ENCODE measurements at places on chromosomes 11 and 22.
A peak's percentile ranks its signal among the peaks of the same experiment; 100 is the strongest.

DNA sequence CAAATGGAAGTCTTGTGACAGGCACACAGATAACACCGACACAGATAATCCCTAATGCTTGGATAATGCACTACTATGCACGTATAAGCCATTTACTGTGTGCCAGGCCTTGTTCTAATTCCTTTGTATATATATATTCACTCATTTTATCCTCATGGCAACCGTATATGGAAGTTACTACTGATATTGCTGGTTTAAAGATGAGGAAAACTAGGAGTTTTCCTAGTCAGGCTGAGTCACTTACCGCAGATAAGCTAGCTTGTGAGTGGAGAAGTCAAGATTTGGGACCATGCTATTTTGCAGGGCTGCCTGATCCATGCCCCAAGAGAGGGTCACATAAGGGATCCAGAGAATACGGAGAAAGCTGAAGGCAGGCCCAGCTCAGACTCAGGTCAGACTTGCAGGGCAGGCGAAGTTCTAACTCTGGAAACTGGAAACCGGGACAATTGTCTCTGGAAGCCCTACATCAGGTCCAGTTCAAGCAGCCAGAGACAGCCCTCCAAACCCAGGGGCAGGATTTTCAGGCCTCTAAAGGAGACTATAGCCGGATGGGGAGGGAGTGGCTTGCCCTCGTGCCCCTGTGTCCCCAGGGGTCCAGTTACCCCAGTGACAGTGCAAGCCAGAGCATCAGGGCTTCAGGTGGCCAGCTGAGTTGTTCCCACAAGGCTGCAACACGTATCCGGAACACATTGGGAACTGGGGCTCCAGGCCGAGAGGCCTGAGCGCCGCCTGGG lies 534.8 kb downstream of the INSC start:
- DNase-seq = no peak

- no peak for DNase-seq
Observed at GRCh38 chr11:69551963-69552362, 70.5 kb downstream of the LINC01488 start.

GRCh38 chr11:121665206-121665838 lies 212.6 kb upstream of the SORL1-AS1 start:
- DNase-seq = no peak

DNA sequence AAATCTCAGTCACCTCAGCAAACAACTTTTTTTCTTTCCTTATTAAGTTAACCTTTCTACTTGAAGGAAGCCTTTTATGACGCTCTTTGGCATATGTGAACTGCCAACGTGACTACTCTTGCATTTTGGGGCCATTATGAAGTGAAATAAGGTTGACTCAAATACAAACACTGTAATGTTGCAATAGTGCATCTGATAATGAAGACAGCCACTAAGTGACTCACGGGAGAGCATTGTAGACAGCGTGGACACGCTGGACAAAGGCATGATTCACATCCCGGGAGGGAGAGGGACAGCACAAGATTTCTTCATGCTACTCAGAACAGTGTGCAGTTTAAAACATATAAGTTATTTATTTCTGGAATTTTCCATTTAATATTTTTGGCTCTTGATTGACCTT lies 560.8 kb downstream of the ETS1 start:
- DNase-seq = no peak

- DNase-seq = no peak
Observed at GRCh38 chr11:83132191-83132590, 24.7 kb upstream of the PCF11 start.

DNA sequence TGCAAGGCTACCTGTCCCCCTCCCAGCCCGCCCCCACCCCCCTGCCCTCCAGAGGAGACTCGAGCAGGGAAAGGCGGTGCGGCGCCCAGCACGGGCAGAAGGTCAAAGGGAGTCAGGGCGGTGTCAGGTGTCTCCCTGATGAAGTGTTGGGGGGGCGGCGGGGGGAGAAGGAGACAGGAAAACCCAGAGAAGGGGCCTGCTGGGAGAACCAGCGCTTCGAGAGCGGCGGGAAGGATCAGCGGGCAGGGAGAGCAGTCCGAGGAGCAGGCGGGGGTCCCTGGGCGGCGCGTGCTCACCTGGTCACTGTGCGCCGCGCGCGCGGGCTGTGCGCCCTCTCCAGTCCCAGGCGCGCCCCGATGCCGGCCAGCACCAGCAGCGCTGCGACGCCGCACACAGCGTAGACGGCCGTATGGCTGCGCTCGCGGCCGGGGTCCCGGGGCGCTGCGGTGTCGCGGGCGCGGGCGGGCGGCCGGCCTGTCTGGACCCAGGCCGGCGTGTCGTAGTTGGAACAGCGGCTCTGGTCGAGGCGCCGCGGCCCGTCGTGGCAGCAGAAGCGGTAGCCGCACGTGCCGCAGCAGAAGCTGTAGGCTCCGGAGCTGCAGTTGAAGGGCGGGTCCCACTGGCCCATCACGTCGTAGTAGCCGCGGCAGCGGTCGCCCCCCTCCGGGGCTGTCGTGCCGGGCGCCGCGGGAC lies 886 bp downstream of the SHISA8 start:
- no peak for DNase-seq

GRCh38 chr11:81241672-81242275 lies 1491.9 kb downstream of the FAM181B start:
- no peak for DNase-seq

DNA sequence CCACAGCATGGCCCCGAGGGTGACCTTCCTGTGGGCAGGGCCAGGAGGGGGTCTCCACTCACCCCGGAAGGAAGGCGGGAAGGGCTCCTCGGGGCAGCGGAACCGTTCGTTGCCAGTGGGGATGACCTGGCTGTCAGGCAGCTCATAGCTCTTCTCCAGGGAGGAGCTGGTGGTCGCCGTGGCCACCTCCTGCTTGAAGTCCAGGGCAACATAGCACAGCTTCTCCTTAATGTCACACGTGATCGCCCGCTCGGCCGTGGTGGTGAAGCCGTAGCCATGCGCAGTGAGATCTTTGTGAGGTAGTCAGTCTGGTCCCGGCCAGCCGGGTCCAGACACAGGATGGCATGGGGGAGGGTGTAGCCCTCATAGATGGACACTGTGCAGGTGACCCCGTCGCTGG lies 31.5 kb upstream of the SYT8 start:
- no peak for DNase-seq

GRCh38 chr11:134849833-134850232 lies 437.8 kb upstream of the B3GAT1 start:
- DNase-seq = no peak

- DNase-seq = no peak
Observed at GRCh38 chr11:113725407-113725806, 19.3 kb upstream of the TMPRSS5 start.

DNA sequence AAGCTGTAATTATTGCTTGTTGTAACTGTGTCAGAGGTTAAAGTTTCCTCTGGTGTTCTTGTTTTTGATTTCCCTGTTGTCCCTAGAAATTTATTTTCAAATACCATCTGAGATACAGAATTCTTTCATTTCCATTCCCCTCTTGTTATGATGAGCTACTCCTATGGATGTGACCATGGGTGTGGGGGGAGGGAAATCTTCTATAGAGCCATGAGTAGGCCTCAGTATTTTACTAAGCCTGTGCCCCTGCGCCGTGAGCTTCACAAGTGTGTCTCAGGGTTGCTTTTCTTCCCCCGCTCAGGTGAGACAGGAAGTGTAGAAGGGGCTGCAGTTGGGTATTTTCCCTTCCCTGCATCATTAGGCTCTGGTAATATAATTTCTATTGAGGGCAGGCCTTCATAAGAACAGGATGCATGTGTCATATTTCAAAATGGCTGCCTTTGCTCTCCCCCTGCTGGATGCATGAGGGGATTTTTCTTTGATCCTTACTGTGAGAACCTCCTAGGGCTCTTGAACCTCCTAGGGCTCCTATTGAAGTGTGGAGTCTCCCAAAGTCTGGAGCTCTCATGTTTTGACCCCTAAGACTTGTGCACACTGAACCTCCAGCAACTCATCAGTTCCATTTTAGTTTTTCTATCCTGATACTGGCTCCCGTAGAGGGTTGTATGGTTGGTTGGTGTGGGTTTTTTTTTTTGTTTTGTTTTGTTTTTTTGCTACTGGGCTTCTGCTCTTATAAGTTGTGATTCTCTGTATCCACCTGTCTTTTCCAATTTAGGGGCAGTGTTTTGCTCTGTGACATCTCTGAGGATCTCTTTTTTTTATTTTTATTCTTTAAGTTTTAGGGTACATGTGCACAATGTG lies 658.2 kb downstream of the NTM start:
- DNase-seq = peak; percentile 2

GRCh38 chr11:118194835-118195627 lies 18.6 kb upstream of the SCN2B start:
- DNase-seq = no peak

DNA sequence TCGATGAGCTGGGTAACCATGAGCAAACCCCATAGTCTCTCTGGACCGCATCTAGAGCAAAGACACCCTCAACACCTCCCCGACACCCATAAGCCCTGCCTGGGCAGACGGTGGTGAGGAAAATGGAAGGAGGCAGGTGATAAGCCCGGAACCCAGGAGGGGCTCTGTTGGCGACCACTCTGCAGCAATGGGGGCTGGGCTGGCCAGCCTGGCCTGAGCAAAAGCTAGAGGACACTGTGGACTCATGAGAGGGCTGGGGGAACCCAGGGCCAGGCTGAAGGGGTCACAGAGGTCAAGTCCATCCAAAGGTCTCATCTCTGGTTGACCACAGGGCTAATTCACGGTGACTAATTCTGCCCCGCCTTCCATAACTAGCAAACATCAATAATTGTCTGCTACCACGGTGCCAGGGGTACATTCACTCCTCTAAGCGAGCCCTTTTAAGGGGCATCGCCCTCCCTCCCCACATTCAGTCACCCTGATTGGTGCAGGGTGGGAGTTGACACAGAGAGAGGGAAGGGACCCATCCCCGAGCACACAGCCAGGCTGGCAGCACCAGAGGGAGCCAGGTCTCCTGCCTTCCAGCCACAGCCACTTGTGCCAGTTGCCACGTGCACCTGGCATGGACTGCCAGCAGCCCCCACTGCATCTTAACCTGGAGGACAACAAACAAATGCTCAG lies 4.0 kb downstream of the PYGM start:
- DNase-seq = no peak

DNA sequence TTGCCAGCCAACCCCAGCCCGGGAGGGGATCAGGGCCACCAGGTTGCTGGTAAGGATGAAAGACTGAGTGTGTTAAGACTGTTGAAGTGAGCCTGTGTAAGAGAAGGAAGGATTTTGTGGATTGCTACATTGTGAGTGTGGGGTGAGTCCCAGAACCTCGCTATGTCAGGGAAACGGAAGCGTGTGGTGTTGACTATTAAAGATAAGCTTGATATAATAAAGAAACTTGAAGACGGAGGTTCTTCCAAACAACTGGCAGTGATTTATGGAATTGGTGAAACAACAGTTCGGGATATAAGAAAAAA lies 627 bp downstream of the JRKL start:
- no peak for DNase-seq

DNA sequence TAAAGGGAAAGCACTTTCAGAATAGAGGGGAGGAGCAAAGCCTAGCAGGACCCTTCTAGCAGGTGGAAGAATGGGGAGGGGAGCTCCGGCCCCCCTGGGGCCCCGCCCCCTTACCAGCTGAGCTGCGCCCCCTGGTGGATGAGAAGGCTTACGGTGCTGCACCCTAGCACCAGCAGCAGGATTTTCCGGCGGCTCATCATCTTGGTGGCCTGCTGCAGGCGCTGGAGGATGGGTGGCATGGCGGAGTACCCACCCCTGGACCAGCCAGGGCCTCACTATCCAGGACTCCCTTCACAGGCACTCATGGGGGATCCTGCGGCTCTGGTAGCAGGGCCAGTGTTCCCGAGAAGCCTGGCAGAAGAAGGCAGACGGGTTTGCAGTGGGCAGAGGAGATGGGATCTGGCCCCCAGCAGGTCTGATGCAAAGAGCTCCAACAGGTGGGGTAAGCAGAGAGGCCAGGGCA lies 3.8 kb downstream of the GAL3ST3 start:
- peak; percentile 84 for DNase-seq

DNA sequence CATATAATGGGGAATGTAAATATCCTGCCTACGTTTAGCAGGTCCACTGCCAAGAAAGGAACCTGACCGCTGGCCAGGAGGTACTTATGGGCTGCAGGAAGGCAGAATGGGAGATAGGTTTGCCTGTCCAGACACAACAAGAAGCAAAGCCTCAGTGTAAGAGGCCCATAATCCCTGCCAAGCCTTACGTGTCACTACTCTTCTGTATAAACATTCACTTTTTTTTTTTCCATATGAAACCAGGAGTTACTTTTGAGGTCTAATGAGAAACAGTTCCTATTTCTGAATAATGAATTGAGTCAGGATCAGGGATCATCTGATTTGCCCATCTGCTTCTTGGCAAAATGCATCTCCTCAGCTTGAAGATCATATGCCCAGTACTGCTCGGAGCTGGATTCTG lies 230.2 kb downstream of the NTM start:
- DNase-seq = no peak

GRCh38 chr22:41857155-41857859 lies 24.4 kb downstream of the SREBF2 start:
- peak; percentile 78 for DNase-seq

- no peak for DNase-seq
Observed at GRCh38 chr11:9169595-9170295, 78.3 kb upstream of the SCUBE2 start.

Measured in activated naive CD8-positive, alpha-beta T cell treated with anti-CD3 and anti-CD28 coated beads for 36 hours (primary cell).